Hepatocyte (in vitro differentiated cells): ENCODE measurements at places on chromosomes 13 and 19. TPM values are rescaled to one million over a fixed set of nuclear protein-coding genes. Genes with fewer than 3 reads are reported as not detected.

CXCL17 gene
- 15.3 and 16.7 TPM in 2 replicates for polyA plus RNA-seq

CYP4F22 gene
- not detected in 2 replicates for polyA plus RNA-seq

NLRP4 gene
- polyA plus RNA-seq, result not detected in 2 replicates

ZFP82 gene
- 4.3 and 5.3 TPM in 2 replicates for polyA plus RNA-seq

WDR88 gene
- 0.11 and 0.61 TPM in 2 replicates for polyA plus RNA-seq

CNMD gene
- 0.52 TPM in 1 of 2 replicates, not detected in the other for polyA plus RNA-seq

ACP7 gene
- 0.13 and 0.21 TPM in 2 replicates for polyA plus RNA-seq

WASF3 gene
- 10.1 and 10.4 TPM in 2 replicates for polyA plus RNA-seq

GRCh38 chr19:31641591-31641990, 292.4 kb upstream of the TSHZ3 start:
- DNase-seq, result no peak

- DNase-seq, result no peak
Measured at GRCh38 chr13:112724788-112725345, 35.0 kb downstream of the ATP11A start.

GRCh38 chr13:99124794-99125316, 75.8 kb upstream of the UBAC2 start:
- no peak for DNase-seq

DNA sequence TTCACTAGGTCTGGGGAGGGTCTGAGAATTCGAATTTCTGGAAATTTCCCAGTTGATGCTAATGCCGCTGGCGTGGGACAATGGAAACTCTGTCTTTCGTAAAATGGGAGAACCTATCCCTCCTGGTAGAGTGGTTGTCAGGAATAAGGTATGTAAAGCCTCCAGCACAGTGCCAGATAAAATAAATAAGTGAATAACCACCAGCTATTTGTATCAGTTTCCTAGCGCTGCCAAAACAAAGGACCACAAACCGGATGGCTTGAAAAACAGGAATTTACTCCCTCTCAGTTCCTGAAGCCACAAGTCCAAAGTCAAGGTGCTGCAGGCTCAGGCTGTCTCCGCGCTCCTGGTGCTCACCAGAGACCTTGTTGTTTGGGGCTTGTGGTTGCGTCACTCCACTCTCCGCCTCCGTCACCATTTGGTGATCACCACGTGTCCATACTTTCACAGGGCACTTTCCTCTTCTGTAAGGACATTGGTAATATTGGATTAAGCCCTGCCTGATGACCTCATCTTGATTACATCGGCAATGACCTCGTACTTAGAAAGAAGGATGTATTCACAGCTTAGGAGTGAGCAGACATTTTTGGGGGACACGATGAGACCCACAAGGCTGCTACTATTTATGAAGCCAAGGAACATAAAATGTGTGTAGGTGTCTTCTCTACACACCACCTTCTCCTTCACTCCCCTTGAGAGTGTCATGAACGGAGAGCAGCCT, 428.5 kb downstream of the IRS2 start:
- DNase-seq, result no peak

DNA sequence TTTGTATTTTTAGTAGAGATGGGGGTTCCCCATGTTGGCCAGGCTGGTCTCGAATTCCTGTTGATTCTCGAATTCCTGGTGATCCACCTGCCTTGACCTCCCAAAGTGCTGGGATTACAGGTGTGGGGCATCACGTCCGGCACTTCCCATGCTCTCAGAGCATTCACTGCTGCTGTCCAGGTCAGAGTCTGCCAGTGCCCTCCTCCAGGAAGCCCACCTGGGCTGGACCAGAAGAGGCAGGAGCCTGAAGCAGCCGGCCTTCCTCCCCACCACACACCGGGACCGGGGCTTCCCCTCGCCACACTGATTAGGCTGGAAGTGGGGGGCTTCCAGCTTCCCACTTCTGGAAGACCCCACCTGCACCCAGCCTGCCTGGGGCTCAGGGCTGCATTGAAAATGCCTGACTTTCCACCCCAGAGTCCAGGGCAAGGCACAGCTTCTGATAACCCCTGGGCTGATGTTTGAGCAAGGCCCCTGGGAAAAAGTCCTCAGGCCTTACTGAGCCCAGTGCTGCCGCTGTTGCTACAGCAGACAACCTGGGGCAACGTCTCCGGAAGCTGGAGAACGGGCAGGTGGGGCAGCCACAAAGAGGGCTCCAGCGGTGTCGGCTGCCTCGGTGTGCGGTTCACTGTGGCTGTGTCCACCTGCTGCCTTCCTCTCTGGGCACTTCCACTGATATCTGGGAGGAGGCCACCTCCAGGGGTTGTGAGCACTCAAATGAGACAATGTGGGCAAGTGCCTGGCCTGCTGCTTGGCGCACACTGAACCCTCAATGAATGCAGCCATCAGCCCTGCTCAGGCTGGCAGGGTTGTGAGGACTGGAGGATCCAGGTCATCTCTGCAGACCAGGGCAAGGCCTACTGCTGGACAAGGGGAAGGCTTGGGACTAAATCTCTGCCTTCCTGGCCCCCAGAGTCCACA, 22.6 kb downstream of the CEBPA start:
- DNase-seq, result peak; percentile 44

GRCh38 chr13:66106246-66106645, 1123.9 kb downstream of the PCDH9 start:
- no peak for DNase-seq

DNA sequence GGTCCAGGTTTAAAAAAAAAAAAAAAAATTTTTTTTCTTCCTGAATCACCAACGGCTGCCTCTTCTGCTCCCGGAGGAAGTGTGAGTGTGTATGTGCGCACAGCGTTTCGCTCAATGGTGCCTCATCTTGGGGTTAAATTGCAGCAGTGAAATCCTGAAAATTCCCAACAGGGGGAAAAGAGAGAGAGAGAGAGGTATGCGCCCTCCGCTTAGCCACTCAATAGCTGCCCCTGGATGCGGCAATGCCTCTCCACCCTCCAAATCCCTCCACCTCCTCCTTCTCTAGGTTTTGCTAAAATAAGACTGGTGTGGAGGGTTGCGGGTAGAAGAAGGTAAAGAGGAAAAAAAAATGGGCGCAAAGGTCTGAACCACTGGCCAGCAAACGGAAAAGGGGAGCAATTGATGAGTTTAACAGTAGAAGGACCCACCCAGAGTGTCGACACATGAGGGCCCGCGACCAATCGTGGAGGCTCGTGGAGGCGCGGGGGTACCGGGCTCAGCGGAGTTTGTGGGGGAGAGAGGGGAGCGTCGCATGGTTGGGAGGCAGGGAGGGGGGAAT, 853 bp upstream of the CACNA1A start:
- DNase-seq, result no peak

GRCh38 chr13:112978561-112979405, 9.8 kb downstream of the MCF2L start:
- DNase-seq, result no peak

- no peak for DNase-seq
Measured at GRCh38 chr13:50575138-50575537, 268.4 kb downstream of the DLEU7 start.

GRCh38 chr13:100836711-100837110, 162.1 kb upstream of the TMTC4 start:
- no peak for DNase-seq

- DNase-seq, result no peak
Measured at GRCh38 chr19:47434088-47434487, 14.8 kb upstream of the MEIS3 start.

DNA sequence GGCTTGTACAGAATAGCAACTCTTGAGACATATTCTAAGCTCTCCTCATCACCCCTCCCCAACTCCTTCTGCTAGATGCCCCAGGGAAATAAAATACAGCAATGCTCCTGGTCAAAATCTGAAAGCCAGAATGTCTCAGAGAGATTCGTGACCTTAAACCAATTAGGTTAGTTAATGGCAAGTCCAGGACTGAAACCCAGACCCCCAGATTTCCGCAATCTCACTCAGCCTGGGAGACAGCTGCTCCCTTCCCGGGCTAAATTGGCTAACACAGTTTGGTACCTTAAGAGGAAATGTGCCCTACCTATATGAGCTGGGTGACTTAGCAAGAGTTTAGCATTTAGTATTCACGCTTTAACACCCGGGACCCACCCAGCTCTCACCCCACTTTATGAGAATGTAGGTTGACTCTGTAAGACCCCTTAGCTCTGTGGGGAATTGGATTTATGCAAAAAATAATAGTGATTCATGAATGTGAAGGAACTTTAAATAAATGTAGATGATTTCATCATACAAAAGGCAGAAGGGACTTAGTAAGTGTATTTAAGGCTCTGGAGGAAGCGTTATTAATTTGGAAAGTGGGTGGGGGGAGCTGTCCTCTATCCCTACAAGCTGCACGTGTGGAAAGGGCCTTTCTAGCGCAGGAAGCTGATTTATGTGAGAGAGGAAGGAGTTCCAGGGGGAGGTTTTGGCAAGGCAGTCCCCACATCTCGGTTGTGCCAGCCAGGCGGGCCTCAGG, 1.1 kb downstream of the DLEU7 start:
- DNase-seq, result no peak

- DNase-seq, result no peak
Measured at GRCh38 chr19:16378291-16378889, 53.8 kb downstream of the KLF2 start.

DNA sequence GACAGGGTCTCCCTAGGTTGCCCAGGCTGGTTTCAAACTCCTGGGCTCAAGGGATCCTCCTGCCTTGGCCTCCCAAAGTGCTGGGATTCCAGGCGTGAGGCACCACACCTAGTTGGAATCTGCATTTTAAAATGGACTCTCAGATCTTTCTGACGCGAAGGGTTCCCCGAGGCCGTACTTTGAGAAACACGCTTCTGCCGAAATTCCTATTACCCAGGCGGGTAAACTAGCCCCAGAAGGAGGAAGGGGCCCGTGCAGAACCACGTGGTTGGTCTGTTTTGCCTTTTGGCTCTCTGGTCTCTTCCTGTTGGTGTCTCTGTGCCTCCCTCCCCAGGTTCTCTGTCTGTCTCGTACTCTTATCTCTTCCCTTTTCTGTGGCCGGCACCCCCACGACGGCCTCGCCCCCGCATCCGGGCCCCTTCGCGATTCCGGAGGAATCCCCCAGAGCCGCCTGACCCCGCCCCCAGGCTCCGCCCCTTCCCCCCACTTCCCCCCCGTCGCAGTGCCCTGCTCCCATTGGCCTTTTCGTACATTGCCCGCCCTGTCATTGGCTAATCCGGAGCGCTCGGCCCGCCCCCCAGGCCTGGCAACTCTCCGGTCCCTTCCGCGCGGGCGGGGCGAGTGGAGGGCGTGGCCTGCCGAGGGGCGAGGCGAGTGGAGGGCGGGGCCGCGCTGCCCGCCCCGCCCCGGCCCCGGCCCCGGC, at the start of gene TNFAIP8L1:
Gene TNFAIP8L1, plus strand, starts transcription at position 689 of the 703 bp plus-strand sequence. CDS start 12,354 bp downstream, outside the sequence.
- DNase-seq, result peak; percentile 99

GRCh38 chr13:55493297-55493696, 1647.4 kb upstream of the PRR20A start:
- DNase-seq, result no peak

- DNase-seq, result no peak
Measured at GRCh38 chr13:33662392-33662791, 155.6 kb upstream of the RFC3 start.

GRCh38 chr13:108003626-108004025, 211.7 kb downstream of the LIG4 start:
- no peak for DNase-seq

- DNase-seq, result no peak
Measured at GRCh38 chr19:20359933-20360720, 193.1 kb downstream of the ZNF486 start.

DNA sequence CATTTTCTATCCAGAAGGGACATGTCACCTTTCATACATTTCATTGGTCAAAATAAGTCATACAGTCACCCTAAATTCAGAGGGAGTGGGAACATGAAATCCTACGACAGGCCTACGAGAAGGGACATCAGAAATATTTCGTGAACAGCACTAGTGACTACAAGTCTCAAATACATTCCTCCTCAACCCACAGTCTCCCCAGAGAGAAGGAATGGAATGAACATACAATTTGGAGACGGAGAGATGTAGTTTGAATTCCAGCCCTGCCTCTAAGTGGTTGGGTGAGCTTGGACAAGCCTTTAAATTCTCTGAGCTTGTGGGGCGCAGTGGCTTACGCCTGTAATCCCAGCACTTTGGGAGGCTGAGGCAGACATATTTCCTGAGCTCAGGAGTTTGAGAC, 9.9 kb downstream of the SERTM1 start:
- DNase-seq, result no peak

DNA sequence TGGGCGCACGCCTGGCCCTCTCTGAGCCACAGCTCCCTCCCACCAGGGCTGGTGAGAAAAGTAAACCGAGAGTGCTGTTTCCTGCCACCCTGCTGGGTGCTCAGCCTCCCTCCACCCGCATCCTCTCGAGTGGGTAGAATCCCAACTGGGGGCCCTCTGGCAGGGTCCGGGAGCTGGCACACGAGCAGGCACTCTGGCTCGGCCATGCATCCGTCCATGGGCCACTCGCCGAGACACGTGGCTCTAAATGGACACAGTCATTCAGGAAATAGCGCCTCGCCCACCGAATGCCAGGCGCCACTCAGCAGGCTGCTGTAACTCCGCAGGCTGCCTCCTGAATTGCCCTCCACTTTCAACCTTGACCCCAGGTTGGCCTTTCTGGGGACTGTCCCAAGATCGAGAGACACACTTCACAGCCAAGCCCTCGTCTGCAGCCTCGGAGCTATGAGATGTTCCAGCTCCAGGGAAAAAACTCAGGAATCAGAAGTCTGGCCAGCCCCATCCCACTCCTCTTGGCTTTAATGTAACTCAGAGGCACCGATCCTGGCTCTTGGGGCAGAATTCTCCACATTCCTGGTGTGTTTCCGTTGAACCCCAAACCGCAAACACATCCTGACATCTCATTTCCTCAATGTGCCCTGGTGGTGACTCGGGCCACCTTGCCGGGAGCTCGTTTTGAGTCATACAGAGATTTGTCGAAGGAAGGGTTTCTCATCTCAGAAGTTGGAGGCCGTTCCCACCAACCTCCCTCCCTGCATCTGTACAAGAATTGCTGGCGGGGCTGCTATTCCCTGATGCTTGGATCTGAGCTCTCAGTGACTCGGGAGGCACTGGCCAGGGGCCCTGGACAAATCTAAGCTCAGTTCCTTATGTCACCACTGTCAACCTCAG, 14.1 kb downstream of the KLF2 start:
- DNase-seq, result no peak

- DNase-seq, result peak; percentile 15
Measured at GRCh38 chr19:14198384-14199376, 7.3 kb downstream of the ADGRL1 start.

DNA sequence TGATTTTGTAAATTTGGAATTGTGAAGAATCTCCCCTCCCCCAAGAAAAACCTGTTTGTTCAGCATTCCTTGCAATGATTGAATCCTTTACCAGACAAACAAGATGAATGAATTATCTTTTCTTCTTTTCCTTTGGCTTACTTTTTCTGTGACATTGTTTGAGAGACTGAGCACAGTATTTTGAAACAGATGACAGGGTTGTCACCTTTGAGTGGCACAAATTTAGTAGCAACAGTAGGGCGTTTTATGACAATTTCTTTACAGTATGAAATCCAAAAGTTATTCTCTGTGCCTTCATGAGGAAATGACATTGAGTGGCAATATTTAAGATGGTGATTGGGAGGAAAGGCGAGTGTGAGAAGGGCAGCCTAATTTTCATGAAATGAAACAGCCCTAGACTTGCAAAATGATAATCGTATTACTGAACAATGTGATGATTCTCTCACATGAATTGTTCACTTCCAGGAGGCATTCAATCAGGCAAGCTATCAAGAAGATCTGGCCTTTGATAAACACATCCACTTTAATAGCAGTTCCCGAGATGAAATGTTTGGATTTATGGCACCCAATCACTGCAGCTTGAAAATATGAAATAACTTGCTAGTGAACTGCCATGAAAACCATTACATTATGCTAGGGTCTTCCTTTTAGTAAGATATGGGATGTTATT, 68.6 kb upstream of the SCEL start:
- no peak for DNase-seq
